ENCODE measurements at places on chromosomes 6 and 20.

- no peak for DNase-seq
Measured at GRCh38 chr20:5845681-5846615, 95.7 kb downstream of the SHLD1 start.

DNA sequence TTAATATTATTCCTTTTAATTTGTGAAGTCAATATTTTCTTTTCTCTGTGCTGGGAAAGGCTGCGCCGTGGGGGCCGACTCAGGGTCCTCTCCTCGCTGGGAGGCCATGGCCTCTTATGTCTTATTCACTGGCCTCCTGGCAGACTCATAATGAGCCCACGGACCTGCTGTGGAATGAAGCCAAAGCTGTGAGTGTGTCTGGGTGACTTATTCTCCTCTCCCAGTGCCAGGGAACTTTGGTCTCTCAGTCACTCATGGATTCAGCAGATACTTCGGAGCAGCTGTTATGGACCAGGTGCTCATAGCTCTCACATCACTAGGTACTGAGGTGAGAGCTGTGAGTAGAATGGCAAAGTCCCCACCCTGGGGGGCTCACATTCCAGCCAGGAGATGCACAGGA lies 297.6 kb downstream of the CDH26 start:
- no peak for DNase-seq

DNA sequence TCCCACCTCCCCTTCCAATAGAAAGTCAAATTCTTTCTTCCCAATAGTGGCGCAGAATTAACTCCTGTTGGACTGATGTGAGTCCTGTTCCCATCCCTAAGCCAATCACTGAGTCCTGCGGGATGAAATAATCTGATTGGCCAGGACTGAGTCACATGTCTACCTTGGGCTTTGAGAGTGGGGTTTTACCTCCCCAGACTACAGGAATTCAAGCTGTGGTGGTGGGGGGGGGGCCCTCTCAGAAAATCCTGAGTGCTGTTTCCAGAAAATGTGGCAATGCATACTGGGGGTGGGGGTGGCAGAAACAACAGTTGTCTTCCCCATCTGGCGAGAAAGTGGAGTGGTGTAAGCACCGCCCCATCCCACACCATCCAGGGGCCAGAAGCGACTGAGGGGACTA lies 65.7 kb downstream of the CTCFL start:
- DNase-seq, result no peak

DNA sequence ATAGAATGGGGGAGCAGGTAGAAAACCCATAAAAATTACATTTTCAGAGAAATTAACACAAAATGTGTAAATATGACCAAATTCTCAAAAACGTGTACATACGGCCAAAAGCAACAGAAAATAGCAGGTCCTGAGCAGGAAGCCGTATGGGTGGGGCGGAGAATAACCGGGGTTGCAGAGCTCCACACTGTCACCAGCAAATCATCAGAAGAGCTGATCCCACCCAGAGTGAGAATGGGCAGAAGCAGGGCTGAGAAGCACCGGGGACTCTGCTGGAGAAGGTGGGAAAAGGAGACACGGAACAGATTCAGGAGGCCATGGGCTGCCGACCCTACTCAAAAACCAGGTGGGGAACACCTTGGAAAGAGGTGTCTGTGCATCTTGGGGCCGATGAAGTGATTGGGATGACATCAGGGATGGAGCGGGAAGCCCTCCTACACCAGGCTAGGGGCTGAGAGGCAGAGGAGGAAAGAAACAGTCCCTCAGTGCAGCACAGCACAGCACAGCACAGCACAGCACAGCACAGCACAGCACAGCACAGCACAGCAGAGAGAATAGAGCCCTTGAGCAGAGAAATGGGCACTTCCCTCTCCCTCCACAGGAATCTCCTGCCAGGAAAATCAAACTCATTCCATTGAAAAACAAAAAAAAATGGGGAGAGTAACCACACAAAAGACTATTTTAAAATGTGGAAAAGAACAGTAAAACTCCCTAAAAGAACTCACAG lies 22.3 kb downstream of the STX7 start:
- DNase-seq, result no peak

DNA sequence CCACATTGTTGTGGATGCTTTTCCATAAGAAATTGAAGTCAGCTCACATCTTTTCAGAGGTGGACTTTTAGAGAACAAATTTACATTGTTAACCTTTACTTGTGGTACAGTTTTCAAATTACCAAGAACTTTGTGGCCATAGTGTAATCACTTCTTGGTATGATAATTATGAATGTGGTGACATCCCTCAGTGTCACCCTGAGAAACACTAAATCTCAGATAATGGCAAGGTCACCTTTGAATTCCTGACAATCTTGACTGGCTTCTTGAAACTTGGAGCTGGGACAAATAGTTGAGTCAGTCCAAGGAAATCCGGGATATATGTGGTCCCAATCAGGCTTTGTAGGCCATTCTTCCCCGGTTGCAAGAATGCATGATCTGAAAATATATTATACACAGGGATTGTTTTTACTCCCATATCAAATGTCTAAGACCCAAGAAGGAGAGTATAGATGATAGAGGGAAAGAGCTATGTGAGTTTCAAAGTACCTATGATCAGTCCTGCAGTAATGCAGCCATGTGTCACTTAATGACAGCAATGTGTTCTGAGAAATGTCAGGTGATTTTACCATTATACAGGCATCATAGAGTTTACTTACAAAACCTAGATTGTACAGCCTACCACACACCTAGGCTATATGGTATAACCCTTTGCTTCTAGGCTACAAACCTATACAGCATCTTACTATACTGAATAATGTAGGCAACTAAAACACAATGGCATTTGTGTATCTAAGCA lies 120.8 kb upstream of the MTHFD1L start:
- DNase-seq, result no peak

GRCh38 chr20:53344891-53345290 lies 248.7 kb downstream of the ZNF217 start:
- DNase-seq, result no peak

Data from iPS DF 6.9 (cell line).